Hematopoietic multipotent progenitor cell treated with erythropoietin and hydrocortisone succinate and interleukin-3 and kit ligand, for 8 days (in vitro differentiated cells): ENCODE measurements at places on chromosomes 11 and 22.

DNA sequence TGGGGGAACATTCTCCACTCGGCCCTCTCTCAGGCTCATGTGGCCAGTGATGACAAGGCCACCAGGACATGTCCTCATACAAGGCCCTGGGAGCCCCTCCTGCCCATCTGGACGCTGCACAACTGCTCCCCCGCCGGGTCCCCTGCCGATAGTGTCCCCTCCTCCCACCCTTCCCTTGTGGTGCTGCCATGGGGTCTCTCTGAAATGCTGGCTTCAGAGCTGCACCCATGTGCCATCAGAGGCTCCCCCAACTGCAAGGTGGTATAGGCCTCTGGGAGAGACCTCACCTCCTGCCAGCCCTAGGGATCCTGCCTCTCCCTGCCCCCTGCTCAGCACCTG is 113.0 kb downstream of the KCNQ1OT1 start:
- DNase-seq: no peak

GRCh38 chr11:128497061-128497775 is 90.1 kb downstream of the ETS1 start:
- no peak for DNase-seq

- no peak for DNase-seq
Measured at GRCh38 chr11:113715882-113716625, 9.9 kb upstream of the TMPRSS5 start.

DNA sequence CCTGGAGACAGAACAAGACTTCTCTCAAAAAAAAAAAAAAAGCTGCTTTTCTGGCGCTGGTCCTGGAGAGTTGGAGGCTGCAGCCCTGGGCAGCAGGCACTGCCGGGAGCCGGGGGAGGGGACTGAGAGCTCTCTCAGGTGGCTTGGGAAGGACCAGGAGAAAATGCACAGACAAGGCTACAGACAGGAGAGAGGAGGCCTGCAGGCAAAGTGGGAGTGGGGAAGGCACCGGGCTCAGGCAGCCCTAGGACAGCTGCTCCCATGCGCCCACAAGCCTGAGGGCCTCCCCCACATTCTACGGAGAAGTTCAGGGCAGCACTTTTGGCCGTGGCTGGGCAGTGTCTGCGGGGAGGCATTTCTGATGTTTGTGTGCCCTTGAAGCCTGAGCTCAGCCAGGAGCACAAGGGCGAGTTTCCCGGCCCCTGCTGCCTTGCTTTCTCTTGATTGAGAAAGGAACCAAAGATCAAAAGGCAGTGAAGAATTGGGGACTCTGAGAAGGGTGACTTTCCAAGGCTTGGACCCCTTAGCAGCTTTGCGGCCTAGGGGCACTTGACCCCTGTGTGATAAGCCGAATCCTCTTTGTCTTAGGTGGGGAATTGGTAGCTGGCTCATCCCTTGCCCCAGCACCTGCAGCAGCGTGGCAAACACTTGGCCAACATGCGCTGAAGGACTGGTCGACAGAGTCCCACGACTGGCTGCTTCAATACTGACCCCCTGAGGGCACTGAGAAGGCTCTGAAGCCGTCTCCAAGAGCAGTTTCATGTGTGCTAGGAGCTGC is 35.3 kb downstream of the PPM1F start:
- DNase-seq: no peak

DNA sequence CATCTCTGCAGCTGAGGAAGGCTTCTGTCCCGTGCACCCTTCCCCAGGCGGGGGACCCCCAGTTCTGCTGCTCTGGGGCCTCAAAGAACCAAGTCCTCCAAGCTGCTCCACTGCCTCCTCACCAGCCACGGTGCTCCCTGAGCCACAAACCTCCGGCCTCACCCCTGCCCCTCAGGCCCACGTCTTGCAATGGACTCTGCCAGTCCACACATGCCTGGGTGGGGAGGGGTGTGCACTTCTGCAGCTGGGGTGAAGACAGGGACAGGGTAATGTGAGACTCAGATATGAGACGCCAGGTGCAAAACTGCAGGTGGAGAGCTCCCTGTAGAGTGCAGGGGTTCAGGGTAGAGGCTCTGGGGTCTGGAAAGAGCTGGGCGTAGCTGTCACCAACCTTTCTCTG is 3.2 kb upstream of the PTDSS2 start:
- DNase-seq: no peak

DNA sequence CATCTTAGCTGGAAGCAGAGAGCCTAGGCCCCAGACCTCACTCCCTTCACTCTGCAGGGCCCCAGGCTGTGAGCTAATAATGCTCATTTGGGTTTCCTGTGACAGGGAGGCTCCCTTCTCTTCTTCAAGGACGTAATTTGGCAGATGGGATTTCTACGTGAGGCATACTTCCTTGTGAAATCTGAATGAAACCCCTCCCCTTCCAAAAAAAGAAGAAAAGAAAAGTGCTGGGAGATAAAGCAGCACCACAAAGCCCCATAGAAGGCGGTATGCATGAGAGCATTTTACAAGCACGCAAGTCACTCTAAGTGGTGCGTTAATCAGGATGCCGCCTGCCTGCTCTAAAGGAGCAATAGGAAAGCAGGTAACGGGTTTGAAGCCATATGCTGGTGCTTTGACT is 5.7 kb downstream of the P2RX3 start:
- DNase-seq: no peak

GRCh38 chr11:93984936-93985335 is 36.2 kb upstream of the HEPHL1 start:
- peak; percentile 40 for DNase-seq

DNA sequence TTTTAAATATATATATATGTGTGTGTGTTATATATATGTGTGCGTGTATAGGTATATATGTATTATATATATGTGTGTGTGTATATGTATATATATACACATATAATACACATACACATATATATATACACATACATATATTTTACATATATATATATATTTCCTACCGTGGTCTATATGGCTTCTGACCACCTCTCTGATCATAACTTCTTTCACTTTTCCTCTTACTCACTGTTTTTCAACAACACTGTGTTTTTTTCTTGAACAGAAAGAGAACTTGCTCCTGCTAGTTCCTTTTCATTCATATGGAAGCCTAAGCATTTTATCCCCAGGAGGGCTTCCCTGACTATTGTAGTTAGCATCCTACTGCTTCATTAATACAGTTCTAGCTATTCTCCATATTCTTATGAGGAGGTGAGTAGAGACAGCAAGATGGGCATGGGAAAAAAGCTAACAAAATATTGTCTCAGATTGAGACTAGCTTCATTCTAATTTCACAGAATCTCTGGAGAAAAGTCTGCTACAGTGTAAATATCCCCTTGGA is 38.5 kb upstream of the CTSC start:
- DNase-seq: no peak

DNA sequence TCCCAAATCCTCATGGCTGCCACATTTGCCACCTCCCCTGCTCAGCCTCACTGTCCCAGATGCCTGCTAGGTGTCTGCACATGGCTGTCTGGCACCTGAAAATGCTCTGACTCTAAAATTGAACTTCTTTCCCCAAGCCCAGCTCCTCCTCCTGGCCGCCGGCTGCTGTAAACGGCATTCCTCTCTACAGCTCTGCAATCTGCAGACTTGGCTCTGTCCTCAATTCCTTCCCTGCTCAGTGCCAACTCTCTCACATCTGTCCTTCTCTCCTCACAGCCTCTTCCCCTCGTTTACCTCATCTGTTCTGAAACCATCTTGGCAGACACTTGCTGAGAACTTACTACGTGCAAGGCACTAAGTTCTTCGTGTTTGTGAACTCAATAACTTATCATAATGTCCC is 169.4 kb upstream of the SYT13 start:
- DNase-seq: no peak

GRCh38 chr22:19446603-19447329 is 745 bp downstream of the C22orf39 start:
- DNase-seq: peak; percentile 7

DNA sequence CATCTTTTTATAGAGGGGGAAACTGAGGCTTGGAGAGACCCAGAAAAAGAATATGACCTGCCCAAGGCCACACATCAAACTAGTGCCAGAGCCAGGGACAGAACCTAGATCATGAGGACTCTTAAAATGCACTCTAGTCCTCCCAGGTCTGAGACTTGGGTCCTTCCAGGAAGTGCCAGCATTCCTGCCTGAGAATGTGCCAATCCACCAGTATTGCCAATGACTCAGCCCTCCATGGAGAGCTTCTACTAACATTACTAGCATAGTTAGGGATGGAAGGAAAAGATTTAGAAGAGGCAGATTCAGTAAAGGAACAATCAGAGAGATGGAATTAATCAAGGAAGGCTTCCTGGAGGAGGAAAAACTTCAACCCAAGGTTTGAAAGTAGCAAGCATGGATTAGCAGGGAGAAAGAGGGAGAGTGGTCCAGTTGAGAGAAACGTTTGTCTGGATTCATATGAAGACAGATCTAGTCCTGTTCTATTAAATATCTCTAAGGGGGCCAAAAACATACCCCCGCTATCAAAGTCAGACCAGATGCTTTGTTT is 20.1 kb upstream of the SMIM35 start:
- no peak for DNase-seq

DNA sequence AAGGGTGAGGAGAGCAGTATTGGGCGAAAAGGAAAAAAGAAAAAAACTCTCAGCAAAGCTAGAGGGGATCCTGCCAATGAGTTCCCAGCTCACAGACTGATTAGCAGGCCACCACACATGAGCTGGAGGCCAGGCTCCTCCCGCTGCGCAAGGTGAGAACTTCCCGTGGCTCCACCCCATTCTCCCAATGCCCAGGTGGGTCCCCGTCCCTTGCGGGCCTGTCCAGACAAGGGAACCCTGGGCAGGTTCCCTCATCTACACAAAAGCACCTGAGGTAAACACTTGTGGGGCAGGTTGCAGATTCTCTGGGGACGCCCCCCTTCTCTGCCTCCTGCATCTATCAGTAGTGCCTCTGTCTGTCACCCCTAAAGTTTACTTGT is 46.5 kb downstream of the CDPF1 start:
- DNase-seq: no peak

DNA sequence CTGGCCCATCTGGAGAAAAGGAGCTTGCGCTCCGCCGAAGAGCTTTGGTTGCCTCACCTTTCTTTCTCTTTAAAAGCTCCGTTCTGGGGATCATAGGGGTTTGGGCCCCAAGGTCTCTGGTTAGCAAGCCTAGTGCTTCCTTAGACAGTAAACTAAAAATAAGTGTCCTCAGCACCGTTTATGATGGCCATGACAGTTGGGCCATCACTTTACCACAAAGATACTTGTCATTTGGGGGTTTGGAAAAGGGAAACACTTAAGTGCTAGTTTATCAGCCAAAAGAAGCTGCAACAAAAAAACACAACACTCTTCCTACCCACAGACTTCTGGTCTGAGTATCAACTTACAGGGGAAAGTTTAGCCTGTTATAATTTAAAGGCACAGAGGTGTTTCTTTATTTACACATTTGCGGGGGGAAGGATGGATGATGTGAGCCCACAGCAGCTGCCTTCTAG is 88.4 kb upstream of the CD44 start:
- peak; percentile 38 for DNase-seq

DNA sequence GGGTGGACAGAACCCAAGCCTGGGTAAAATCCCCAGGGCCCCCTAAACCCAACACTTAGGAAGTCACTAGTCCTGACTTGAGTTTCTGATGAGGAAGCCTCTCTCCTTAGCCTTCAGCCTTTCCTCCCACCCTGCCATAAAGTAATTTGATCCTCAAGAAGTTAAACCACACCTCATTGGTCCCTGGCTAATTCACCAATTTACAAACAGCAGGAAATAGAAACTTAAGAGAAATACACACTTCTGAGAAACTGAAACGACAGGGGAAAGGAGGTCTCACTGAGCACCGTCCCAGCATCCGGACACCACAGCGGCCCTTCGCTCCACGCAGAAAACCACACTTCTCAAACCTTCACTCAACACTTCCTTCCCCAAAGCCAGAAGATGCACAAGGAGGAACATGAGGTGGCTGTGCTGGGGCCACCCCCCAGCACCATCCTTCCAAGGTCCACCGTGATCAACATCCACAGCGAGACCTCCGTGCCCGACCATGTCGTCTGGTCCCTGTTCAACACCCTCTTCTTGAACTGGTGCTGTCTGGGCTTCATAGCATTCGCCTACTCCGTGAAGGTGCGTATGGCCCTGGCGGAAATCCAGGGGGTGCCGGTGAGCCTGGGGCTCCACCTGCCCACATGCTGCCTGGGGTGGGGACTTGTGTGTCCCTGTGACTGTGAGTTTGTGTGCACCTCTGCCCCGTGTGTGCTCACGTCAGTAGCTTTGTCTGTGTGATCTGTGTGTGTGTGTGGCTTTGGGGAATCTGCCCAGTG is at the start of gene IFITM1:
Gene IFITM1, plus strand, starts transcription at position 254 of the 767 bp plus-strand sequence. Its CDS starts 131 bp downstream, at position 385.
- DNase-seq: peak; percentile 53

DNA sequence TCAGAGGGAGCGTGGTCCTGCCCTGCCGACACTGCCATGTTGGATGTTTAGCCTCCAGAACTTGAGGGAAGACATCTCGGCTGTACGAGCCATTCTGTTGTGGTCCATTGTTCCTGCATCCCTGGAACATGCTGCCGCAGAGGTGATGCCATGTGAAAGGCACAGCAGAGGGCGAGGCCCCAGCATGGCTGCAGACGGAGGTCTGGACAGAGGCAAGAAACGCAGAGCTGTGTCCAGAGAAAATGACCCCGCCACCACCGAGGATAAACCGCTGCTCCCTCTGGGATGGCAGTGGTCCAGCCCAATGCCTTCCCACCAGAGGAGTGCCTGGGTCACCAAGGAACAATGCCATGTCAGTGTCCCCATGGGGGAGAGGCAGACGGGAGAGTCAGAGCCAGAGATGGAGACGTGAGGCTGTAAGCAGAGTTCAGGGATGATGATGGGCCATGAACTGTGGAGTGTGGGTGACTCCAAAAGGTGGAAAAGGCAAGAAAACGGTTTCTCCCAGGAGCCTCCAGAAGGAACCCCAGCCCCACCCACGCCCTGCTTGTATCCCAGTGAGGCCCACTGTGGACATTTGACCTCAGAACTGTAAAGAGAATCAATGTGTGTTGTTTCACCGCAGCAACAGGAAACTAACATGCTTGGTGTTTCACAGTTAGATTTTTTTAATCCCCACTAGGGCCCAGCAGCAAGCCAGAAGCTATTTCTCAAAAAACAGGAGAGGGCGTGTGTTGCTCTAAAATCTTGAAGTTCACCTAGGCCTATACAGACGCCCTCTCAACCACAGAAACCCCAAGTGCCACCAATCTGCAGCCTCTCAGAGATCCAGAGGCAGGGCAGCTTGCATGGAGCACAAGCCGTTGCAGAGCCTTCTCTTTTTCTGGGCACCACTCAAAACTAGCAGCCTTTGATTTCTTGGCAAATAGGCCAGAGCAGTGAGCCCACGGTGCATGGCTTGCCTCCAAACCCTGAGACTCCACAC is 1422.9 kb downstream of the TBC1D22A start:
- no peak for DNase-seq

- DNase-seq: no peak
Measured at GRCh38 chr22:22993184-22993583, 77.1 kb upstream of the GNAZ start.

GRCh38 chr11:35153280-35153679 is 14.3 kb downstream of the CD44 start:
- DNase-seq: no peak

- no peak for DNase-seq
Measured at GRCh38 chr11:83717537-83717936, 431.4 kb upstream of the CCDC90B start.

DNA sequence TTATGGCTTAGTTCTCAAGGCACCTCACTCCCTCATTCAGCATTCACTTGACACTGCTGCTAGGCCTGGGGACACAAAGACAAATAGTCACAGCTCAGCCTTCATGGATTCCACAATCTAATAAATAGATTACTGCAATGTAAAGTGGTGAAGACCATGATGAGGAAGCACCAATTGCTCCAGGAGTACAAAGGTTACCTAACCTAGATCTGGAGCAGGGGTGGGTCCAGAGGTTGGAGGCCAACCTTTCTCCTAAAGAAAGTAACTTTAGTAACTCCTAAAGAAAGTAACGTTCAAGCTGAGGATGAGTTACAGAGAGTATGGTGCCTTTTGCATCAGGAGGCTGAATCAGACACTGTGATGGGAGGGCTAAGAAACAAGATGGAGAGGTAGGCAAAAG is 4.1 kb downstream of the TRIM3 start:
- no peak for DNase-seq
